ENCODE measurements at places on chromosomes 5 and 9.

DNA sequence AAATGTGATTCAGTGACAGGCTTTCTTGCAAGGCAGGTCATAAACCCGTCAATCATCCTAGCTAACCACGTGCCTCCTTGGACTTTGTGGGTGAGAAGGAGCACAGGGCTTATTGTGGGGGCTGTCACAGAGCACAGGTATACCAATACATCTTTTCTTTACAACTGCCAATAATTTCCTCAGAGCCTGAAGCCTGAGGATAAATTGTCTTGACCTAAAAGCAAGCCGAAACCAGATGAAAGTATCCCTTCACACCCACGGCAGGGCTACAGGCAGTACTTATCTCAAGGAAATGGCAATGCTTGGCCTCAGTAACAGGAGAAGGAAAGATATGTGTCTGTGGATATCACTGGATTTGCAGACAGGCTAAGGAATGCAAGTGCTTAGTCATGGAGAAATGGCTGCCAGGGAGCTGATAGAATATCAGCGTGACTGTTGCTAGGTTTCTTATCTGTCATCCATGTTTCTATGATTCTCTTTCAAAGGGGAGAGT is 90.3 kb upstream of the ZNF366 start:
- DNase-seq = peak; percentile 86

- no peak for DNase-seq
Measured at GRCh38 chr5:109076741-109077140, 329.0 kb downstream of the FER start.

DNA sequence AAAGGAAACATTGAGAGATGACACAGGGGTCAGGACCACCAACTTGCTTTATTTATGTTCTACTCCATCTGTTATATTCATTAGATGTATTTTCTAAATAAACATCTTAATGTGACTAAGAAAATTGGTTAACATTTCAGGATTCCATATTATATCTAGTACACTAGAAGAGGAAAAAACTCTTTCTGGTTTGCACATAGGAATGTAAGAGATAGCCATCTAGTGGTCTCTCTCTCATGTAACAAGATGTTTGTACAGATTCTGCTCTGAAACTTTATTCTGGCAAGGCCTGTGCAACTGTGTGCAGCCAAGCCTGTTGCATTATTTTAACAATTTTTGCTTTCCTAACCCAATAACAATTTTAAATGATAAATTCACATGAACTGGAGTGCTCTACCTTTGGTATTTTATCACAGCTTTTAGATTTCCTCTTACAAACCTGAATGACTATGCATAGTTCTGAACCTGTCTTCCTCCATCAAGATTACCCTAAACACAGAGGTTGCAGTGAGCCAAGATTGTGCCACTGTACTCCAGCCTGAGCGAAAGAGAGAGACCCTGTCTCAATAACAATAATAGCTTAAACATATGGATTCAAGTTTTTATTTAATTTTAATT is 148.2 kb downstream of the GIN1 start:
- DNase-seq = peak; percentile 59

DNA sequence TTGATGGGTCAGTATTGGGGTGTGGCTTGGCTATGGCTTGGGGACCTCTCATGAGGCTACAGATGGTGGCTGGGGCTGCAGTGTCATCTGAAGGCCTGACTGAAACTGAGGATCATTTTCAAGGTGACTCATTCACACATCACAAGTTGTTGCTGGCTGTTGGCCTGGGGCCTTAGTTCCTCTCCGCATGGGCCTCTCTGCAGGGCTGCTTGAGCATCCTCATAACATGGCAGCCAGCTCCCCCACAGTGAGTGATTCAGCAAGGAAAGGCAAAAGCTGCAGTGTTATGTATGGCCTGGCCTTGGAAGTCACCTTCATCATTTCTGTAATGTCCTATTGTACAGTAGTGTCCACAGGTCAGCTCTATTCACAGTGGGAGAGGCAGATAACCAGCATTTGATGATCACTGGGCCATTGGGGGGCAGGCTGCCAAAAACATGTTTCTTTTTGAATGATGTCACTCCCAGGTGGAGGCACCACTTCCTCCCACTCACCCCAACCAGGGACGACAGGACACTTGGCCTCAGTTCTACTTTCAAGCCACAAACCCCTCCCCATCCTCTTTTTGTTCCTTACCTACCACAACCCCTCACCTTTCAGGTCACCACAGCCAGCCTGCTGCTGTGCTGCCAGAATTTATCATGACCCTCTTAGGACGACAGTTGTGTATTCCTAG is 14.4 kb downstream of the FGD3 start:
- DNase-seq = no peak

- no peak for DNase-seq
Measured at GRCh38 chr5:23506329-23507236, 826 bp upstream of the PRDM9 start.

GRCh38 chr9:130266236-130267098 is 907 bp downstream of the HMCN2 start:
- DNase-seq = no peak

GRCh38 chr9:83132768-83133167 is 69.8 kb upstream of the RASEF start:
- no peak for DNase-seq

GRCh38 chr9:123028136-123028535 is 5.3 kb upstream of the GPR21 start:
- no peak for DNase-seq

DNA sequence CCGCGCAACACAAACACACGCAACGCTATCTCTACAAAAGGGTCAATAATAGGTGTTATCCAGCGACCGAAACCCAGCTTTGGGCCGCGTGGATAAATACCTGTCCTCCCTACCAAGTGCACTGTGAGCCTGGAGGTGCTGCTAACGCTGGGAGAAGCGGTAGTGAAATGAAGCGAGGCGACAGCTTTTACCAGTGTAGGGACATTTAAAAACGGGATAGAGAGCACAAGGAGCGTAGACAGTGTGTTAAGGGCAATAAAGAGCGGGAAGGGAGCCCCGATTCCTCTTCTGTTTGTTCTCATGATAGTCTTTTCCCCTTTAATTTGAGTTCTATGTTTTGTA is 421 bp upstream of the DEPDC1B start:
- peak; percentile 6 for DNase-seq

GRCh38 chr5:63811961-63812360 is 150.3 kb downstream of the HTR1A start:
- DNase-seq = no peak

DNA sequence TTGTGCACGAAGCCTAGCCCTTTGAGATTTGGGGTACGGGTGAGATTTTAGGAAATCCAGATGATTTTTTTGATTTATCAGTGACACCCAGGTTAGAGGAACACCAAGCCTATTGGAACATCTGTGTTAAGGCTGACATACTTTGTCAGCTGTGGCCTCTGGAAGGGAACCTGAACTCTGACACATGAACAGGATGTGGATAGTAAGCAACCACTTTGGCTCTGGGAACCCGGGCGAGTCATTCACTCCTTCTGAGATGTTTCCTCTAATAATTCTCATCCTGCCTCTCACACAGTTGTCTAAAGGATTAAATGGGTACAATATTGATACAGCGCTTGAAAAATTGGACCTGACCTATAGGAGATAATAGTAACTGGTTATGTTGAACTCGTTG is 67.8 kb downstream of the FGF1 start:
- DNase-seq = peak; percentile 67

DNA sequence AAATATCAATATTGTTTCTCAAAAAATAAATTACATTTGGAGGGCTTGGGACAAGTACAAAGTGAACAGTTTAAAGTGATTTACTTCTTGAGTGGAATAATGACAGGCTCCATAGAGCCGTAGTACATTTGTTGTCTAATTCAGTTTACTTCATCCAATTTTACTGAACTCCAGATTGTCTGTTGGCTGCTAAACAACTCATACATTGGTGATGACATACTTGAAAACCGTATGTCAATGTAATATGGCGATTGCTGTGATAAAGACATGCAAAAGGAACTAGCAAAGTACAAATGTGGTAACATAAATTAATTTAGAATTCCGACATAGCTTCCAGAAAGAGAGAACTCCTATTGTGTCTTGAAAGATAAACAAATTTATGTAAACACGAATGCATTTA is 1197.5 kb upstream of the CDH18 start:
- DNase-seq = no peak

GRCh38 chr5:123875561-123876275 is 363.7 kb downstream of the CSNK1G3 start:
- no peak for DNase-seq

GRCh38 chr9:125370786-125371185 is 109.2 kb downstream of the GAPVD1 start:
- DNase-seq = no peak

GRCh38 chr9:1049641-1050040 is 516 bp upstream of the DMRT2 start:
- DNase-seq = no peak

- peak; percentile 91 for DNase-seq
Measured at GRCh38 chr5:109468737-109469420, 59.1 kb upstream of the PJA2 start.

DNA sequence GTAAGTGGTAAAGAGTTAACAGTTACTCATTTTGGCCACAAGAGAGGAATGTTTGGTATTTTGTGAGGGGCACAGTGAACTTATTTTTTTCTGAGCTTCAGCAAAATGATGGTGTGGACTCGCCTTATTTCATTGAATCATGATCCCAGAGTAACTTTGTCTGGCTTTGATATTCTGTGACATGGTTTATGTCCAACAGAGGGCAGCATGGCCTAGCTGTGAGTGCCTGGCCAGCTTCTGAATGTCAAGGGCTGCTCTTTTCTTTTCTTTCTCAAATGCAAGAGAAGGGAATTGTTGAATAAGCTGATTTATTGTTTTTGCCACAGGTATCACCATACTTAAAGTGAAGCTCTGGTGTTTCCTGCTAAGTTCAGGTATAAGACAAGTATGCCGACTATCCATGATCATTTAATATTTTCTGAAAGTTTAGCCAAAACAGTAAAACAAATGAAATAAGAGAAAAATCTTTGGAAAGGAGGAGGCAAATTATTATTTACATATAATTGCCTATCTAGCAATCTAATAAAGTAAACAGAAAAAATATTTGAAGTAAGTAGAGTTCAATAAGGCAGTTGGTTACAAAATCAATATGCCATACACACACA is 31.7 kb downstream of the MRPL22 start:
- peak; percentile 52 for DNase-seq

DNA sequence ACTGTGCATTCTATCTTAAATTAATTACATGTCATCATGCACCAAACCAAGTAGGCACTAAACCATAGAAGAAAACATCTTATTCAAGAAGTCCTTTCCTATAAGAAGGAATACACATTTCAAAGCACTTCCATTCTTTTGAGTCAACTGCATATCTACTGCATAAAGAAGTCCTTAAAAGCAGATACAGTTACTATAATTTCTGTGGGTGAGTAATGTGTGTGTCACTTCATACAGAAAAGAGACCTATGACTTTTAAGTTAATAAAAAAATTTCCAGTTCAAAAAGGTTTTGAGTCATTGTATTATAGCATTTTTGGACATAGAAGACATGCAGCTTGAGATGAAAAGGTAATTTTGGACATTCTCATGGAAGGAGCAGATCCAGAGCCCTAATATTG is 125.0 kb downstream of the DTWD2 start:
- no peak for DNase-seq
